Omental fat pad (tissue), 4 donors: ENCODE measurements at places on chromosomes 3 and 15. TPM values are rescaled to one million over a fixed set of nuclear protein-coding genes. Genes with fewer than 3 reads are reported as not detected.

- DNase-seq: no peak
Observed at GRCh38 chr3:174089592-174089991, 692.0 kb downstream of the NLGN1 start.

- no peak for DNase-seq
Observed at GRCh38 chr3:150407808-150408220, 284 bp upstream of the TSC22D2 start.

- DNase-seq: no peak
Observed at GRCh38 chr3:56800832-56801661, 702 bp downstream of the ARHGEF3 start.

- DNase-seq: no peak
Observed at GRCh38 chr3:131948806-131949205, 86.0 kb downstream of the CPNE4 start.

DNA sequence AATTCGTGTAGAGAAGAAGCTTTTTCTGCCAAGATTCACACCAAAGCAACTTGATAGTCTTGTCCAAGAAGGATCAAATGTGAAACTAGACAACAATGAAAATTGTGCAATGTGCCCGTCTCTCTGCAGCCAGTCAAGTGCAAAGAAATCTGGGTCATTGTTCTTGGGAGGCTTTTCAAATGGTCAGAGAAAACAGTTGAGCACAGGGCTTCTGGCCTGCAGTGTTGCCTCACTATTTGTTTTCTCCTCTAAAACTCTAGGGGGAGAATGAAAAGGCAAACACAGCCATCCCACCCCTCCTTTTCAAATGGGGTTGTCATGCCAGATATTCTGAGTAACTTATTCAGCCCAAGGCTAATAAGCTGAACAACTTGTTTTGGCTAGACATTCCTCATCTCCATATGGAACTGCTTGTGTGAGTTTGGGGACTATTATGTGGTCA, 417.6 kb upstream of the CDIN1 start:
- no peak for DNase-seq

The RUVBL1 gene
- total RNA-seq: 32.5 TPM

The MME gene
- 174 TPM for total RNA-seq

The GAP43 gene
- total RNA-seq: not detected
